ENCODE measurements at places on chromosomes 1 and 21.

DNA sequence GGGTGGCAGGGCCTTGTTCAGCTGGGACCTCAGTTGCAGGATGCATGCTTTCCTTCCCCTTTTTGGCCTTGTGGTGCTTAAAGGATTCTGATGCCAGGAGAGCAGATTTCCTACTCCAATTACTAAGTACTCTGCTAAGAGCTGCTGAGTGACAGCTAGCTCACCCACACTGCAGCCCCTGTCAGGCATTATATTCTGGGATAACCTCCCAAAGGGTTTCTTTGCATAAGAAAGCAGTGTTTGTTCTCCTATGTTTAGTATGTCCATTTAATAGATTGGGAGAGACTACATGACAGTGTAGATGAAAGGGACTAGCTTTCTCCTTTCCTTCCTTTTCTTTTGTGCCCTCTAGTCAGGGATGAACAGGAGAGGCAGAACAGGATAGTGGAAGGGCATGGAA is 100.7 kb downstream of the FAM78B start:
- DNase-seq = no peak

DNA sequence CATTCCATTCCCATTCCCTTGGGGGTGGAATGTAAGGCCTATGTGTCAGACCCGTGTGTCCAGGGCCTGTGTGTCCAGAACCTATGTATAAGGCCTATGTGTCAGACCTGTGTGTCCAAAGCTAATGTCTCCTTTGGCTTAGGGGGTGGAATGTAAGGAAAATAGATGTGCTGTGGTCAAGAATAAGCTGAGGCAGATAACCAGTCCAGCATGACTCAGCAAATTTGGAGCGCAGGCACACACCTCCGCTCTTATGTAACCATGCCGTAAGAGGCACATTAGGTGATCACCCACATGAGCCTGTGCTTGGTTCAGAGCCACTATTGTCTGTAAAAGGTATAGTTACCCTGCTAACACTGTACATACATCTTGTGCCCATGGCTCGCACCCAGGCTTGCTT is 150.8 kb upstream of the SGIP1 start:
- DNase-seq = no peak

DNA sequence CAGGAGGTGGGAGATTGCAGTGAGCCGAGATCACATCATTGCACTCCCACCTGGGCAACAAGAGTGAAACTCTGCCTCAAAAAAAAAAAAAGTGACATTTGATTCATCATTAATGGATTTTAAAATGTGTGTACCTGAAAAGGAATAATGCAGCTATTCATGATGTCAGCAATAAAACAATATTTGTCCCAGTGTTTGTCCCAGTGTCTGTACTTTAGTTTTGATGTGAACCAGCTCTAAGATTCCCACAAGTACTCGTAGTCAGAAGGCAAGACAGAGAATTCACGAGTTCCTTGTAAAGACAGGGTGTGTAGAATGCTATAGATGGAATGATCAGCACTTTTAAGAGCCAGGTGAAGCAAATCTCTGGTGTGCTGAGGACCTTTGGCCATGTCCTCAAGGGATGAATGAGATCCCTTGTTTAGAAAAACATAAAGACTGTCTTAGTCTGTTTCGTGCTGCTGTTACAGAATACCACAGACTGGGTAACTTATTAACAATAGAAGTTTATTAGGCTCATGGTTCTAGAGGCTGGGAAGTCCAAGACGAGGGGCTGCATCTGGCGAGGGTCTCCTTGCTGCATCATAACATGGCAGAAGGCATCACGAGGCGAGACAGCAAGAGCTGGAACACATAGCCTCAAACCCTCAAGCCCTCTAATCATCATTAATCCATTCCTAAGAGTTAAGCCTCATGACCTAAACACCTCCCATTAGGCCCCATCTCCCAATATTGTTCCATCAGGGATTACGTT is 12.0 kb upstream of the TMPRSS2 start:
- DNase-seq = no peak

DNA sequence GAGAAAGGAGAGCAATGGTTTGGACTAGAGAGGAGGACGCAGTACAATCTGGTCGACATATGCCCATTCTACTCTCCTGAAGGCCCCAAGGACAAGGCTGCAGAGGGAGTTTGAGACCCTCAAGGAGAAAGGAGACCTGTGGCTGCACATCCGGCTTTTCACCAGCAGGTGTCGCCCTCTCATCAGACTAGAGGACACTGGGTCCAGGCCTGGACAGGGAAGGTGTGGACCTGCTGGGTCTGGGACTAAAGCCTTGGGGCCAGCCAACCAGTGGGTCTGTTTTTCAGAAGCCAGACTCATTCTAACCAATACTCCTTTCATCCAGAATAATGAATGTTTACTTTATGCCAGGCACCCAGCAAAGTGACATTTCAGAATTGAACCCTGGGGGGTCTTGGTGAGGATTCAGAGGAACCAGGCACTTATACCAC is 5.0 kb downstream of the SRARP start:
- peak; percentile 61 for DNase-seq

DNA sequence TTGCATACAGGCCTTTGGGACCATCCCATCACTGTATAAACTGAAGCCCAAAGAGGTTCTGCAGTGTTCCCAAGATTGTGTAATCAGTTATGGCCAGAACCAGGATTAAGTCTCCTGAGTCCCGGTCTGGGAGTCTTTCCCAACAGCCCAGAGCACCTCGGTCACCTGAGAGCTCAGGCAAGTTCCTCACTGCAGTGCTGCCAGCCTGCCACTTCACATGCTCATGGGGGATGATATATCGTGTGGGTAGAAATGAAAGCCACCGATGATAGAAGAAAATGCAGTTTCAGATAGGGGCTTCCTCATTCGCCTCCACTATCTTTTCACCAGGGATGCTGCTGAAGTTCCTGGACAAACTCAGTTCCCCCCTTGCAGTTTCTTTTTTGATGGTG is 30.4 kb downstream of the FHAD1 start:
- no peak for DNase-seq

DNA sequence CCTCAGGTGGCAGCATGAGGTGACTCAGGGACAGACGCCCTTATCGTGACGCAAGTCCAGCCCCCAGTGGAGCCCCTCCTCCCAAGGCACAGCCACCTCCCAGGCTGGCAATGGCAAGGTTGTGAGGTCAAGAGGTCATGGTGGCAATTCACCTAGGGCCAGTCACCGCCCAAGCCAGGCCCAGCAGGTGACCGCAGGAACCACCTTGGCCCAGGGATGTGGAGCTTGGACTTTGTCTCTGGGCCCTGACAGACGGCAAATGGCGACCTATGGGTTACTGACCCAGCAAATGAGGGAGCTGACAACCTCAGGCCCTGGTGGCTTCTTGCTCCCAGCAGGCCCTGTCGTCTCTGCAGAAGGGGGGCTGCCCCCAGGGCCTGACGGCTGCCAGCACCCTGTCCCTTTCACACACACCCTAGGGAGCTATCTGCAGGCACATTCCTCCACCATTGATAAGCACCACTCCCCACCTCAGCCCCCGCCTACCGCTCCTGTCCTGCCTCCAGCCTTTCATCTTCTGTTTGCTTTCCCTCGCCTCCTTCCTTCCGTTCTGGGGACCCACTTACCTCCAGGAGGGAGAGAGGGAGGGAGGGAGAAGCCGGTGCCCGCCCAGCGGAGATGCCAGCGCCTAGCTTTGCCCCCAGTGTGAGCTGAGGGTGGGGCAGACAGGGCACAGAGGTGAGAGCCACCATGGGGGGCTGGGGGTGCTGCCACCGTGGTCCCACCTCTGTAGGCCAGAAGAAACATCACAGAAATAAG is 12.1 kb downstream of the EPHA2 start:
- no peak for DNase-seq

- DNase-seq = no peak
Measured at GRCh38 chr21:15695241-15695640, 34.5 kb upstream of the USP25 start.

DNA sequence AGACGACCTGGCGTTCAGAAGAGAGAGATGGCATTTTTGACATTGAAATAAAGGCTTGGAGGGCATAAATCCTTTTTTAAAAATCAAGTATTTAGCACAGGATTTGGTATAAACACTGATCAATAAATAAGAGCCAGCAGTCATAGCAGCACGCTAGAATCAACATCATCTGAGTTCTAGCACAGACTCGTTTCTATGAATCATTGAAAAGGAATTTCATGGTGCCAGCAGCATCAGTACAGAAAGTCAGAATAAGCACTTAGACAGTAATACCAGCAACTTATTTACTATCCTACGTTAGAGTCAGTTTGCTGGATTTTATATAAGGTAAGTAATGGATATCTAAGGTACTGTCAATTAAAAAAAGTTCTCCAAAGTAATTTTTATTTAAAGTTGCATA is 119.3 kb downstream of the HLCS start:
- no peak for DNase-seq

- DNase-seq = no peak
Measured at GRCh38 chr1:153883223-153883622, 39.5 kb downstream of the GATAD2B start.

GRCh38 chr1:25875154-25875855 is at the start of gene PAQR7:
PAQR7 (minus strand) TSS chr1:25875708; CDS start chr1:25863839, 11,869 bp downstream.
- peak; percentile 89 for DNase-seq

DNA sequence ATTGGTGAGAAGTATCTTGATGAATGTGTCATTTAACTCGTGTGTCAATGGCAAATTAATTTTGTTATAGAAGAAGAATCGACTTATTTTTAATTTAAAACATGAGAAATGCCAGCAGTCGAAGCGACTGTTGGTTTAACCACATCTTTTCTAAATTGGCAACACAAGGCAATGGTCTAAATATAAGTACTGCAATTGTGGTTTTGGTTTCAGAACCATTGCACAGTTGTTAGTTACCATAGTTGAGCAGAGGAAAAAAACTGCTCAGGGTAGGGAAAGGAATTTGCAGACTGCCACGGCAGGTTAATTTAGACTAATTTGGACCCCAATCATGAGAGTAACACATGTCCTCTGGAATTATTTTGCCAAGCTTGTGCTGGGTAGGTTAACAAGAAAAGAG is 185.6 kb upstream of the RUNX1 start:
- DNase-seq = no peak

- no peak for DNase-seq
Measured at GRCh38 chr1:178684542-178685000, 40.5 kb upstream of the RALGPS2 start.

- DNase-seq = no peak
Measured at GRCh38 chr1:184958554-184959353, 15.6 kb downstream of the NIBAN1 start.

GRCh38 chr1:85019994-85020393 is 23.1 kb upstream of the MCOLN2 start:
- no peak for DNase-seq

GRCh38 chr1:17347769-17348592 is 24.0 kb upstream of the PADI6 start:
- no peak for DNase-seq

DNA sequence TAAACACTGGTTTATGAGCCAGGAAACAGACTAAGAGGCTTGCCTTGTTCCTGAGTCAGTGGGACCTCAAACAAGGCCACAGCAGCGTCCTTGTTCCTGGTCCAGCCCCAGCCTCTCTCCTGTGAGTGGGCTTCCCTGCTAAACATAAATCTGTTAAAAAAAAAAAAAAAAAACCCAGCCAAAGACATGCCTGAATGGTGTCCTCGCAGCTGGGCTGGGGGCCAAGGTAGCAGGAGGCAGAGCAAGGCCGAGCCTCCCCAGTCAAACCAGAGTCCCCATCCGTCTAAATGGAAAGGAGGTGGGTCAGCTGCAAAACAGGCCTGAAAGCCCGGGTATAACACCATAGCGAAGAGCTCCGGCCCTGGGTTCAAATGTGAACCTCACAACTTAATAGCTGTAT is 18.1 kb upstream of the IFFO2 start:
- DNase-seq = no peak

GRCh38 chr1:162541619-162542141 is 19.8 kb upstream of the UAP1 start:
- DNase-seq = no peak

GRCh38 chr1:21362096-21362495 is 71.8 kb upstream of the ECE1 start:
- DNase-seq = no peak

- no peak for DNase-seq
Measured at GRCh38 chr1:169148472-169149252, 42.2 kb downstream of the ATP1B1 start.

DNA sequence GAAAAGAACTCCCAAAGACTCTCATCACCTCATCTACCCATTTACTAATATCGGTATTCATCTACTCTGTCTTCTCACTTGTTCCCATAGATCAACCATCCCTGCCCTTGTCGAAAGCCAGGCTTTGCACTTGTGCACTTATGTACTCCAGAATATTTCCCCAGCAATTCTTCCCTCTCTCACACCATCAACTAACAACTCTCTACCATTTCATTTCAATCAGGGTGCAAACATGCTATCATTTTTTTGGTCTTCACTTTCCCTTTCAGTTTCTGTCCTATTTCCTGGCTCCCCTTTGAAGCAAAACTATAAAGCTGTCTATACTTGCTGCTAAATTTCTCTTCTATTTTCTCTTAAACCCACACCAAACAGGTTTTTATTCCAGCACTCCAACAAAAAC is 6.7 kb downstream of the C1orf105 start:
- no peak for DNase-seq

GRCh38 chr1:1510912-1511532 is 940 bp upstream of the ATAD3A start:
- DNase-seq = peak; percentile 73

DNA sequence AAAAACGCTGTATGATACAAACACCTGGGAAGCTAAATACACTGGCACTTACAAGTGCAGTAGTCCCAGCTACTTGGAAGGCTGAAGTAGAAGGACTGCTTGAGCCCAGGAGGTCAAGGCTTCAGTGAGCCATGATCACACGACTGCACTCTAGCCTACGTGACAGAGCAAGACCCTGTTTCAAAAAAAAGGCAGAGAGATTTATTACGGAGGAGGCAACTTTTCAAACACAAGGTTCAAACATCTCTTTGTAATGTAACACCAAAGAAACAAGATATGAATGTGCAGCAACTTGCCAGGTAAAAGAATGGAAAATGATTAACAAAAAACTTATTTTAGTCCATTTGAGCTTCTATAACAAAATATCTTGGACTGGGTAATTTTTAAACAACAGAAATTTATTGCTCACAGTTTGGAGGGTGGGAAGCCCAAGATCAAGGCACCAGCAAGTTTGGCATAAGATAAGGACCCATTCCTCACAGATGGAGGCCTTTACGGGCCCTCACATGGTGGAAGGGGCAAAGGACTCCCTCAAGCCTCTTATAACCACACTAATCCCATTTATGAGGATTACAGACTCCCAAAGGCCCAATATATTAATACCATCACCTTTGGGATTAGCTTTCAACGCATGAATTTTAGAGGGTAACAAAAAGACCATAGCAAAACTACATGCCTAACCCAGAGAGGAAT is 73.3 kb downstream of the EVI5 start:
- no peak for DNase-seq

GRCh38 chr21:38956007-38956406 is 150.3 kb downstream of the ETS2 start:
- peak; percentile 88 for DNase-seq

DNA sequence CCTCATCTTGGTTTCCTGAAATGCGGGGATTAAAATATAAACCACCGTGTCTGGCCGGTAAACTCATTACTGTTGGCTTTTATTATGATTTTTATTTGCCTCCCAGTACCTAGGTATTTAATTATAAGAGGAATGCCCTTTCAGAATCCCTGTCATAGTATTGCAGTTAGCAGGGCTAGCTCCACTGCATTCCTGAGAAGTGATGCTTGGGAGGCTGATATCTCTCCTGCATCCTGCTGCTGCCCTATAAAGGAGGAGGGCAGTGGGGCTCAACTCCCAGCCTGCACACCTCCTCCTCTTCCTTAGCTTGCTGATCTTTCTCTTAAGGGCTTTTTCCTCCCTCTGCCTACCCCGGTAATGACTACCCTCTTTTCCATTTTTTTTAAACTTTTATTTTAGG is 19.9 kb upstream of the DISC1 start:
- no peak for DNase-seq

- DNase-seq = no peak
Measured at GRCh38 chr1:39642796-39643195, 3.4 kb upstream of the HEYL start.
